Bronchial epithelial cell (primary cell): ENCODE measurements at places on chromosomes 3 and 15.

GRCh38 chr15:55420171-55420866 lies 12.0 kb downstream of the PIERCE2 start:
- DNase-seq, result no peak

- DNase-seq, result no peak
Observed at GRCh38 chr15:93213281-93213680, 124.3 kb upstream of the RGMA start.

- DNase-seq, result peak; percentile 39
Observed at GRCh38 chr3:154904328-154904727, 175.8 kb upstream of the MME start.

DNA sequence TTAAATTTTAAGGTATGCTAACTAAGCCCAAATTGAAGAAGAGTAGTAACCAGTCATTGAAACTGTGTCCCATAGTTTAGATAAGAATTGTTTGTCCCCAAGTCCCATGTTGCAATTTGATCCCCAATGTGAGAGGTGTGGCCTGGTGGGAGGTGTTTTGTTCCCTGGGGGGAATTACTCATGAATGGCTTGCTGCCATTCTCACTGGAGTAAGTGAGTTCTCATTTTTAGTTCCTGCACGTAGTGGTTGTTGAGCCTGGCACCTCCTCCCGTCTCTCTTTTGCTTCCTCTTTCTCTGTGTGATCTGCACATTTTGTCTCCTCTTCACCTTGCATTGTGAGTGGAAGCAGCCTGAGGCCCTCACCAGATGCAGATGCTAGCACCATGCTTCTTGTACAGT lies 1271.0 kb downstream of the NSUN3 start:
- DNase-seq, result peak; percentile 5
